ENCODE measurements at places on chromosomes 2 and 18. TPM values are rescaled to one million over a fixed set of nuclear protein-coding genes. Genes with fewer than 3 reads are reported as not detected.

- DNase-seq: no peak
- no peak overlapping the region for H3K27ac ChIP-seq
- no peaks in the 10 kb centered on the region for H3K4me1 ChIP-seq
- no peaks in the 10 kb centered on the region for H3K36me3 ChIP-seq
- H3K27me3 ChIP-seq: no peaks in the 10 kb centered on the region
- no peak overlapping the region for H3K4me3 ChIP-seq
Observed at GRCh38 chr18:44507729-44508325, 172.9 kb upstream of the SETBP1 start.

DNA sequence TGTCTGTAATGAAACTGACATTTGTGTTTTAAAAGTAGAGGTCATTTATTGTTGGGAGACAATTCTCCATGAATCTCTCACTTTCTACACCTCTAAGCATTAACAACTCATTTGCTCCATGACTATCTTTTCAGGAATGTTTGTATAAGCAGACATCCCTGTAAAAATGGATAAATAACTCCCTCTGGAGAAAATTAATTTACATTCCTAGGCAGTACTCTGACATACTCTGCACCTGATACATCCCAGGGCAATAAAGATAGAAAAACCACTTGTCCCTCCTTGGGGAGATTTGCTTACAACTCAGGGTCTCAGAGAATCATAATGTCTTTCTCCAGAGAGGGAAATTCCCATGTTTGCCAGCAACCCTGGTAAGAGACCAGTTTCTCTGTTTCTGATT, 1037.7 kb upstream of the SLC39A10 start:
- H3K27ac ChIP-seq: no peak overlapping the region
- DNase-seq: no peak
- no peaks in the 10 kb centered on the region for H3K4me1 ChIP-seq
- H3K36me3 ChIP-seq: no peaks in the 10 kb centered on the region
- no peak overlapping the region for H3K4me3 ChIP-seq
- no peaks in the 10 kb centered on the region for H3K27me3 ChIP-seq

GRCh38 chr2:31785876-31786275, 205.1 kb upstream of the SRD5A2 start:
- H3K4me3 ChIP-seq: no peak overlapping the region
- H3K36me3 ChIP-seq: no peaks in the 10 kb centered on the region
- H3K27ac ChIP-seq: no peak overlapping the region
- no peaks in the 10 kb centered on the region for H3K27me3 ChIP-seq

GRCh38 chr2:158970241-158970751, 1.9 kb downstream of the TANC1 start:
- H3K4me3 ChIP-seq: no peak overlapping the region
- H3K4me1 ChIP-seq: no peaks in the 10 kb centered on the region
- no peaks in the 10 kb centered on the region for H3K36me3 ChIP-seq

Gene TLX2
- not detected for total RNA-seq

Gene TTN
- 0.07 TPM for total RNA-seq

Gene CCDC150
- 11.3 TPM for total RNA-seq

All from K562 (cell line).